Occipital lobe (tissue), 3 donors: ENCODE measurements at places on chromosomes 4 and X.
A peak's percentile ranks its signal among the peaks of the same experiment; 100 is the strongest.

GRCh38 chr4:16472537-16472936, 246.3 kb upstream of the TAPT1 start:
- DNase-seq: no peak

- DNase-seq: no peak
Observed at GRCh38 chr4:127641524-127641923, 8.8 kb downstream of the INTU start.

GRCh38 chr4:30586850-30587249, 133.3 kb upstream of the PCDH7 start:
- no peak for DNase-seq

DNA sequence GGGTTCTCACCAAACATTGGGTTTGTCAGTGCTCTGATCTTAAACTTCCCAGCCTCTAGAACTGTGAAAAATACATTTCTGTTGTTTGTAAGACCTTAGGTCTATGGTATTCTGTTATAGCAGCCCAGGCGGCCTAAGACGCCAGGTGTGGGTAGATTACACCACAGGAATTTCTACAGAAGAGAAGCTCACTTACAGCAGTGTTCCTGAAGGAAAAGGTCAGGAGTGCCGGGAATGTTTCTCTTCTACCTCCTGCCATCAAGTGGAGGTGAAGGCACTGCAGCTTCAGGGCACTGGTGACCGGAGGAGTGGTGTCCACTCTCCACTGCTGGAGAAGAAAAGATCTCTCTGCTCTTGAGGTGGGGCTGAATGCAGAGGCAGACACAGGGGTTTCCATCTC, 45.7 kb downstream of the FHDC1 start:
- no peak for DNase-seq

GRCh38 chr4:7829652-7830580, 109.7 kb downstream of the AFAP1 start:
- DNase-seq: no peak

DNA sequence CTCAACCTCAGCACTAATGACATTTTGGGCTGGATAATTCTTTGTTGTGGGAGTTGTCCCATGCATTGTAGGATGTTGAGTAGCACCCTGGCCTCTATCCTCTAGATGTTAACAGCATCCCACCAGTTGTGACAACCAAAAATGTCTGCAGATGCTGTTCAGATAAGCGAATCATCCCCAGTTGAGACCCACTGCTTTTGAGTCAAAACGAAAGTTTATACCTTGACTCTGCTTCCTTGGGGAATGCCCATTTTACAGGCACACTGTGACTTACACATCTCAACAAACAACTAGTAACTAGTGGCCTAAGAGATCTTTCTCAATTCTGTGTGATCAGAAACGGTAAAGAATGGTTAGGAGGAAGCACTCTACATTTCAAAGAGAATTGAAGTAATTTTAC, 37.0 kb downstream of the SEPSECS start:
- DNase-seq: no peak

- no peak for DNase-seq
Observed at GRCh38 chr4:73705056-73705432, 35.3 kb upstream of the CXCL8 start.

DNA sequence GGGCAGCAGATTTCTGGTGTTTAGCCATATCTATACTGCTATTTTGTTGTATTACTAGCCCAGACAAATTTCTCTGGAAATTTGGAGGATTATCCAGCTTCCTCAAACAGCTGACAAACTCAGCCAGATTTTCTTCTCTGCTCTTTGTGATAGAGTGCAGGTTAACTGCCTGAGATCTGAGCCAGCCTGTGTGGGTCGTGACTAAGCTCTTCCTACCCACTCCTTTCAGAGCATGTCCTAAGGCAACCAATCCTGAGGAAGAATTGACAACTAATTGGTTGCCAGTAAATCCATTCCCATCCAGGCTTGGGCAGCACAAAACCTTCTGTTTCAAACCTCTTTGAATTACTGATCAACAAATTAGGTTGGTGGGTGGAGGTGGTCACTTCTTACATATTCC, 2.5 kb upstream of the GABRA2 start:
- DNase-seq: peak; percentile 15

DNA sequence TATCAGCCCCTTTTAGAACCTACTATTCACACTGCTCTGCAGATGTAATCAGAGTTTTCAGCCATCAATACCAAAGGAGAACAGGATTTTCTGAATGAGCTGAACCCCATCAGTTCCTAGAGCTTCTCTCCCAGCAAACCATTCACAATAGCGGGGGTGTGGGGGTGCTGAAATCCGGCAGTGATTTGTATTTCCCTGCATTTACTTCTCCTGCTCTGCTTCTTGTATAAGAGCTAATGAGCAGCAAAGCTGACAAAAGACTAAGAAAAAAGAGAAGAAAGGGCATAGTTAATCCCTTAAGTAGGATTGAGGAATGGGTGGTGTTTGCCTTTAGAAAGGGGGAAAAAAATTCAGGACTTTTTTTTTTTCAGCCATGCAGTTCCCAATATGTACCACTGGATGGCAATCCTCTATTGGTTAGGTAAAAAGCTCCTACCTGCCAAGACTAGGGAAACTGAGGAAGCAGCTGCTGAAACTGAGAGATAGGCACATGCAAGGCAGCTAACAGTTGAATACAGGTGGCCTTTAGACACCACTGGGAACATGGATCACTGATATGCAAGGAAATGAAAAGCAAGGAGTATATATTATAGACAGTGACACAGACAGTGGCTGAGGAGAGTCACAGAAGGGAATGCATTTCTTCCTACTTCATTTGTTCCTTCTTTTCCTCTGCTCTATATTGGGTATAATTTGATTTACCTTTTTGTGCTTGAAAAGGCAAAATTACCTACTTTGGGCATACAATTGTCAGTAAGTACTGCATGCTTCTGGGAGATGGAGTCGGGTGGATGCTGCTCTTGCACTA, 217.9 kb downstream of the HS6ST2 start:
- DNase-seq: no peak

DNA sequence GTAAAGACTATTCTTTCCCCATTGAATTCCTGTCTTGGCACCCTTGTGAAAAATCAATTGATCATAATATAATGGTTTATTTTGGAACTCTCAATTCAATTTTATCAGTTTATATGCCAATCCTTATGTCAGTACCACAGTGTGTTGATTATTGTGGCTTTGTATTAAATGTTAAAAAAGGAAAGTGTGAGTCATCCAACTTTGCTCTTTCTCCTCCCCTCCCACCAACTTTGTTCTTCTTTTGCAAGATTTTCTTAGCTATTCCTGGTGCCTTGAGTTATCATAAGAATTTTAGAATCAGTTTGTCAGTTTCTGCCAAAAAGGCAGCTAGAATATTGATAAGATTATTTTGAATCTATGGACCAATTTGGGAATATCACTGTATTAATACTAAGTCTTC, 11.2 kb upstream of the RNF175 start:
- DNase-seq: no peak

DNA sequence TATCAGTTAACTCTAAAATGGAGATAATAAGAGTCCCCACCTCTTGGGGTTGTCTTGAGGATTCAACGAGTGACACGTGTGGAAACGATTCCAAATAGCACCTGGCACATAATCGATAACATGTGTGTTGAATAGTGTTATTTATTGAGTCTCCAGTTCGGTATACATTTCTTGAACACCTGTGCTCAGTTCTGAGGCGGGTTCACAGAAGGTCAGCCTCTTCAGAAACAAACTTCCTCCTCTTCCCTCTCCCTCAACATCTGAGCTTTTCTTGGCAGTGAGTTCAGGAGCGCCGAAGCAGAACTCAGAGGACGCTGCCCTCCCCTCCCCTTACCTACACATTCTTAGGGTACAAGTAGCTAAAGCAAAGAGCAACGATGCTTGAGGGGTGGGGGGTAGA, 934 bp downstream of the PDHA1 start:
- no peak for DNase-seq

GRCh38 chr4:124017185-124017785, 620.7 kb downstream of the SPRY1 start:
- no peak for DNase-seq

DNA sequence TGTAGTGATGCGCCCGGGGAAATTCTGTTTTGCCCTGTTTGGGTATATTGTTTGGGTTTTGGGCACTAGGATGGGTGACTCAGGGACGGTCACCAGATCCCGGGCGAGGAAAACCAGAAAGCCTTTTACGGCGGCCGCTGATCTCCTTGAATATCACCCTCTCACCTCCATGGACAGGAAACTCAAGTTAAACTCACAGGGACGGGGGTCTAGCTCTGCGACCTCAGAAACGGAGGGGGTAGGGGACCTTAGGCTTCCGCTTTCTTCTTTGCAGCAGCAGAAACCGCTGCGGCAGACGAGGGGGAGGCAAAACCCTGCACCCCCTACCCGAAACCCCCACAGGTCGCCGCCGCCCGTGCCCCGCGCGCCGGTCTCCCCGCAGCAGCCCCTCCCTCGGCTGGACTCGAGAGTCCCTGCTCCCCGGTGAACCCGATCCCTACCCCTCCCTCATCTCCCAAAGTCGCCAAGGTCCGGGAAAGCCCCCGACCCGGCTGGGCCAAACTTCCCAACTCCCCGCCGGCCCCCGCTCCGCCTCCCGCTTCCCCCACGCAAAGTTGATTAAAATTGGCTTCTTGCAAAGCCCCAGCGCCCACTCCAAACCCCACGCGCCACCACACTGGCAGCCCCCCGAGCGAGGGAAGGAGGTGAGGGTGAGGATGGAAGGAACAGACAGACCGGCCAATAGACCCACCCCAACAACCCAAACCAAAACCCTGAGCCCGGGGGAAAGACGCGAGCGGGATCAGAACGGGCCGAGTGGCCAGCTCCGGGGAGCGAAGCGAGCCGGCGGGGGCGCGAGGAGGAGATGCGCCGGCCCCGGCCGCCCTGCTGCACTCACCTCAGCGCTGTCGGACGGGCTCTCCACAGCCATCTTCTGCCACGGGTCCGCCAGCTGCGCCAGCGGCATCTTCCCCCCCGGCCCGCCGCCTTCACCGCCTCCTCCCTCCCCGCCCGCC, 705 bp downstream of the RPS6KA3 start:
- no peak for DNase-seq

GRCh38 chrX:55695227-55696018, 22.1 kb upstream of the RRAGB start:
- DNase-seq: no peak

GRCh38 chrX:66410806-66411205, 228.1 kb downstream of the EDA2R start:
- no peak for DNase-seq

DNA sequence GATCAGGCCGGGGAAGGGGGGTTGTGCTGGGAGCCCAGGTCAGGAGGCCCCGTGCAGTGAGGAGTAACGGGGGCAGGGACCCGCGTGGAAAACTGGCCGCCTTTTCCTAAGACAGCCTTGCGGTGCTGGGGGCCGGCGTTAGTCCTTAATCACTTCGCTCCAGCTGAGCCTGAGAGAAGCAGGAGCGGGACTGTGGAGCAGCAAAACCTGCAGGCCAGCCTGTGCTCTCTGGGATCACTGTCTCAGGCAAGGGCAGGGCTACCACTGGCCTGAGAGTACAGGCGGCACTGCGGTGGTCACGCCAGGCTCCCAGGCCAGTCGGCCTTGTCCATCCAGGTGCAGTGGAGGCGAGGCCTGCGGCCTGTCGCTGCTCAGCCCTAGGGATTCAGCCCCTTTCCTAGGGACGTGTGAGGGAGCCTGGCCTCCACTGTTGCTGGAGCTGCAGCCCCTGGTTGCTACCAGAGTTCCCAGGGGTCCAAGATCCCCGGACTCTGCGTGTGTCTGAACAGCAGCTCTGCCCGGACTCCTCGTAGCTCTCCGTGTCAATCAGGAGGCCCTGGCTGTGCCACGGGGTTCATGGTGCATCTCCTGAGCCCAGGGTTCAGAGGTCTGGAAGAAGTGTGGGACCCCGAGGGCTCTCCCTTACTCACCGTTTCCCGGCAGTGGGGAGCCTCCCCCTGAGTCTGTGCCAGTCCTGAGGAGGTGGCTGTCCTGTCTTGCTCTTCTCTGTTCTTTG, 2141.7 kb upstream of the TENM3 start:
- DNase-seq: no peak

DNA sequence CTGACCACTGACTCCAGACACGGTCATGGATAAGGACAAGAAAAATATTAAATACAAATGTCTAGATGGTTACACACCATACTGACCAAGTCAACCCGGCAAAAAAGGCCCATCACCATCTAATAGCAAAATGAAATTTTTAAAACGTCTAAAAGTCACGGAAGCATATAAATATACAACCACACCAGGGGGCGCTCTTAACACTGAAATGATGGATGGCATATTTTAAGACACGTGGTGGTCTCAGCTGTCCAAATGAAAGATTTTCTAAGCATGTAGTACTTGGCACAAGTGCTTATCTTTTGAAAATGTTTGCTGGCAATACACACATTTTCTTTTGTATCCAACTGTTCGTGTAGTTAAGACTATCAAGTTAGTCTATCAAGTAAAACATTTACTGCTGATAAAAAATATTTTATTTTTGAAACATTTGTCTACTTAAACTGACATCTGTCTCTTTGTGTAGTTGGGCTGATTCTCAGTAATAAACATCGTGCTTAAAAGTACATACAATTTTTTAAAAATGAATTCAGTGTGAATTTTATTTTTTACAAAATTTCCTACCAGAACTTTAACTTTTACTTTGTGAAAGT, 64.6 kb downstream of the COX7B2 start:
- DNase-seq: no peak

DNA sequence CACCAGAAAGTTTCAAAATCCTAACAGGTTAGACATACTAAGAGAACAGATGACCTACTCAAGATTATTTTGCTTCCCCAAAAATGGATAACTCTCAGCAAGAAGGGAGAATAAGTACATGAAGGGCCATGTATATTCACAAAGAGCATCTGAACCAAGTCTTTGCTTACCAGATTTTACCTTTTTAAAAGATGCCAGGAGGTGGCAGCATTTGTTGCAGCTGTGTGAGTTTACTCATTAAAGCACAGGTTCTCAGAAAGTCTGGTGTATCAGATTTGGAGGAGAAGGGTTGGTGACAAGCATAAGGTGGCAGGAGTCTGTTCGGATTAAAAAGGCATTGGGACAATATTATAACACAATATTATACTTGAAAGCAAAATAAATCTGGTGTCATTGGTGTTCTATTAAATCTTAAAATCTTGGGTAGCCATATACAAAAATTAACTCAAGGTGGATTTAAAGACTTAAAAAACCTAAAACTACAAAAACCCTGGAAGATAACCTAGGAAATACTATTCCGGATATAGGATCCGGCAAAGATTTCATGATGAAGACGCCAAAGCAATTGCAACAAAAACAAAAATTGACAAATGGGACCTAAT, 51.3 kb upstream of the NFKB1 start:
- DNase-seq: peak; percentile 13

- no peak for DNase-seq
Observed at GRCh38 chr4:3196670-3197359, 52.1 kb upstream of the MSANTD1 start.

GRCh38 chr4:16023776-16024408, 59.9 kb downstream of the PROM1 start:
- DNase-seq: no peak

DNA sequence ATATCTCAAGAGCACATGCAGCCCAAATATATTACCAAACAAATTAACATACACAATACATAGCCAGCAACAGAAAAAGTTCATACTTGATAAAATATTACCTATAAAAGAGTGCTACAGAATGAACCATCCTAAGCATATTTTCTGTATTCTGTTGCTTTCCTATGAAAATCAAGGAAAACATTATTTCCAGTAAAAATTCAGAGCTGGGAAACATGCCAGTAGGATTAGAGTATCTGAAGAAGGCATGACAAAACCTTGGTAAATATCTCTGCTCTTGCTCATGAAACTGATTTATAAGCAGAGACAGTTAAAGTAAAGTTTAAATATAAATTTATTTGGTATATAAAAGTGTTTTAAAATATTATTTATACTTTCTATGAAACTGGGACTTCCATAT, 599.7 kb downstream of the ARAP2 start:
- DNase-seq: no peak
